HCEC 1CT (cell line): ENCODE measurements at places on chromosomes 4 and X.

DNA sequence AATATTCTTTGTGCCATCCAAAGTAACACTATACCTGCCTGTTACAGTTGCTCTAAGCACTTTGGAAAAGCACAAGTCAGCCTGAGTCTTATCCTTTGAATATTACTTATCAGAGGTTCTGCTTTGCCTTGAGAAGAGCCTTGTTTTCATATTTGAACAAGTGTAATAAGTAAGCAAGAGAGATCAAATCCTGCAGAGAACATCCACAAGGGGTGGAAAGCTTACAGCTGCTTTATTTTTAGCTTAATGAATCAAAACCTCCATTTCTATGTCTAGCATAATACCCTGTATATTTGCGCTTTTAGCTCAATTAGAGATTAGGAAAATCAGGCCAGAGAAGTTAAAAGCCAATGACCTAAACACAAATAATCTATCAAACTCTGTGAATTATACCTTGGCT is 139.8 kb downstream of the CDS1 start:
- DNase-seq = no peak

GRCh38 chr4:66750273-66750672 is 795.0 kb downstream of the CENPC start:
- DNase-seq = peak; percentile 3

GRCh38 chr4:82650868-82651267 is 89.1 kb upstream of the TMEM150C start:
- DNase-seq = no peak

- DNase-seq = no peak
Observed at GRCh38 chrX:40011322-40012038, 86.3 kb downstream of the BCOR start.

DNA sequence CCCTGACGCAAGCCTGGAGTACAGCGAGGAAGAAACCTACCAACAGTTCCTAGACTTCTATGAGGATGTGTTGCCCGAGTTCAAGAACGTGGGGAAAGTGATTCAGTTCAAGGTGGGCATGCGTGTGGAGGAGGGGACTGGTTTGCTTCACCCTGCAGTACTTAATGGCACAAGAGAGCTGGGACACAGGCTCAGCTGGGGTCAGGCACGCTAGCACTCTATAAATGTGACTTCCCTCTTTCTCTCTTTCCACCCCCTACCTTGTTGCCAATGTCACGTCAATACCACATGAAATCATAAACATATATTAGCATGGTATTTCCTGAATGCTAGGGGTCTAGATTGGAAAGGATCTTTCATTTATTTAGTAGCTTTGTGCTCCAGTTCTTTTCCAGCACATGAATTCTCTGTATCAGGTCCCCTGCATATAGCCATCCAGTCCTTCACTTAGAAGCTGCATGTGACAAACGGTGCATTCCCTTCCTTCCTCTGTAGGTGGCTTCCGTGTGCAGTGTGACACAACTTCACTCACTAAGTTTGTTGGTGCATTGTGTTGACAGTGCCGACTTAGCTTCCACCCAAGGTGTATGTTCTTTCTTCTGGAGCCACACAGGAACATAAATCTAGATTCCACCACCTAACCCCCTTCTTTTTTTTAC is 25.6 kb downstream of the ZRSR2 start:
- DNase-seq = peak; percentile 5

- peak; percentile 53 for DNase-seq
Observed at GRCh38 chr4:133483600-133484246, 334.6 kb downstream of the PCDH10 start.

DNA sequence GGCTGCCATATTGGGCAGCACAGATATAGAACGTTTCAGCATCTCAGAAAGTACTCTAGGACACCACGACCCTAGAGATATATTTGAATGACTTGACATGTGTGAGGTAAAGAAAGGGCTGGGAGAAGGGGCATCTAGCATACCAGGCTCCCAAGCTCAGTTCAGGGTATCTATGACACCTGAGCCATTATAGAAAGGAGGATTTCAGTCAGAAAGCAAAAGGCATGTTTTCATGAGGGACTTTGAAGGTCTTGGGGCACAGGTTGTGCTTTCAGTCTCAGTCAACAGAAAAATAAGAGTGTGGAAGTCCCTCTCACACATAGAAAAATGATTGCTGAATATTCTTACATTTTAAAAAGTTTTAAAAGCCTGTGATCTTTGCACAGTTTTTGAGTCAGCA is 51.6 kb downstream of the NIPAL1 start:
- DNase-seq = no peak

DNA sequence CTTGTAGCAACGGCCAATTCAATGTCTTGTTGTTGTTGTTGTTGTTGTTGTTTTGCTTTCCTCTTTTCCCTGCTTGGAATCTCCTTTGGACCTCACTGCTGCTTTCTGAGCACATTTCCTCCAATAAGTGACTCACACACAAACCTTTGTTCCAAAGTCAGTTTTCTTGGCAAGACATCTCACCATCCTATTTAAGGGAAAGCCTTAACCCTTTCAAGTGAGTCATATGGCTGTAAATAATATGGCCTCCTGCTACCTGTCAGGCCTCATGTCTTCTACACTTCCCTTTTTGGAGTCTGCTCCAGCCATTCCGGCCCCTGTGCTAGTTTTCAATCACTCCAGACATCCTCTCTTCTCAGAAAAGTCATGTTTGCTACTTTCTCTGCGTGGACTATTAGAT is 79.5 kb upstream of the MAGEB10 start:
- no peak for DNase-seq

GRCh38 chrX:85499400-85499799 is 119.9 kb upstream of the POF1B start:
- no peak for DNase-seq

- peak; percentile 22 for DNase-seq
Observed at GRCh38 chrX:70508296-70508911, 63.8 kb downstream of the DLG3 start.

GRCh38 chr4:39569209-39569608 is 42.0 kb upstream of the UGDH start:
- no peak for DNase-seq

GRCh38 chr4:54547299-54548097 is 110.3 kb upstream of the KIT start:
- DNase-seq = no peak

GRCh38 chr4:104117776-104118175 is 376.9 kb downstream of the CXXC4 start:
- DNase-seq = no peak

DNA sequence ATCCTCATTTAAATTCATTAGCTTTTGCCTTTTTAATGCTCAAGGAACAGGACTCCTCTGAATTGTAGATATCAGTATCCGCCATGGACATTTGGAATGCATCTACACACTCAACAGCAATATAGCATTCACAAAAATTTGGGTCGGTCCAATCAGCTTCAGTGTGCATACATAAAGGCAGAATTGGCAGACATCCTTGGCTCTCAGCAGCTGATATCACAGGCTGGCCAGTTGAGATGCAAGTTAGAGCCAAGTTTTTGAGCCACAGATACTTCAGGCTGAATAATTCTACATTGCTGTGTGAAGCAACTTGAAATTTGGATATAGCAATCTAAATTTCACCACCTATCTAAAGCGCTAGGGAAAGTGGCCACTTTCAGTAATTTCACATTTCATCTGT is 821.1 kb downstream of the PCDH19 start:
- no peak for DNase-seq

DNA sequence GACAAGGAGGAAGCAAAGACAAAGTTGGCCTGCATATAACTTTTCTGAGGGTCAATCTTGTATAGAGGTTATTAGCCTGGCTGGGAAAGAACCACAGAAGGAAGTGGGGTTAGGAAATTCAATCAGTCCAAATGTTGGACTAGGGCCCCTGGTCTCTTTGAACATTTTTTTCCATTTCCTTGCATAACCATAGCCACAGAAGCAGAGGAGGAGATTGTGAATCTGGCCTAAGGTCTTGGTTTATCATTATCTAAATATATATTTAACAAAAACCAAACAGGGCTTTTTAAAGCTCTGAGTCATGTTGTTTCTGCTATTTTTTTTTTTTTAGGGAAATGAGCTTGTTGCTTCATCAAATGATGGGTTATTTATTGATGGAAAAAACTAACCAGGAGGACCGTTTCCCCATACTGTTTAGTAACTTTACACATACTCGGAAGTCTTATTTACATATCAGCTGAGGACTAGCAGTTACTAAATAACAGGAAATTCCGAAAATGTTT is 97.7 kb upstream of the ACSL4 start:
- DNase-seq = peak; percentile 68

DNA sequence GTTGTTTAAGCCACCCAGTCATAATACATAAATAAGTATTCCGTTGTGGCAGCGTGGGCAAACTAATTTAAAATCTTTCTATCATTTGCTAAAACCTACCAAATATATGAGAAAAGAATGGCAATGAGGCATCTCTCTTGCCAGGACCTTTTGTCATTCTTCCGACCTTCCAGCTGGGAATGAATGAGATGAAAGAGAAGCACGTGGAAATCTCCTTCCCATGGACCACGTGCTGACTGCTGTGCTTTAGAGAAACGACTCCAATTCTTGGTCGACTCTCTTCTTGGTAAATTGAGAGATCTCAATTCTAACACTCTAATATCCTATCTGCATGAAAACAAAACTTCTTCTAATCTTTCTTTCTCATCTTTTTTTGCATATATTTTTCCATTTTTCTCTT is 116.5 kb downstream of the COL25A1 start:
- DNase-seq = no peak

GRCh38 chr4:38870098-38870808 is 2.6 kb downstream of the FAM114A1 start:
- DNase-seq = no peak

DNA sequence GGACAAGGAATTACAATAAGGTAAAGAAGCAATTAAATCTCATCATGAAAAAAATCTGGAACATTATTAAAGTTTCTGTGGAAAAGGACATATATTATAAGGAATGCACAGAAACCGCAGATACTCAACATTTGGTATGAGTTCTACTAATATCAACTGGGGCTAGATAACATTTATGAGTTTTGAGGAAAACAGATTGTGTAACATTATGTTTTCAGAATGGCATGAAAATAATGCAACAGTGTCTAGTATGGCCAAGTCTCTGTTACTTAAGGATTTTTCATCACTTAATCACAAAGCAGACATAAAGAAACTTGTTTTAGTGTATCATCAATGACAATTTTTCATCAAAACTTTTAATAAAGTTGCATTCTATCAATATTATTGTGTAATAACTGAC is 785.0 kb downstream of the GLUD2 start:
- no peak for DNase-seq

DNA sequence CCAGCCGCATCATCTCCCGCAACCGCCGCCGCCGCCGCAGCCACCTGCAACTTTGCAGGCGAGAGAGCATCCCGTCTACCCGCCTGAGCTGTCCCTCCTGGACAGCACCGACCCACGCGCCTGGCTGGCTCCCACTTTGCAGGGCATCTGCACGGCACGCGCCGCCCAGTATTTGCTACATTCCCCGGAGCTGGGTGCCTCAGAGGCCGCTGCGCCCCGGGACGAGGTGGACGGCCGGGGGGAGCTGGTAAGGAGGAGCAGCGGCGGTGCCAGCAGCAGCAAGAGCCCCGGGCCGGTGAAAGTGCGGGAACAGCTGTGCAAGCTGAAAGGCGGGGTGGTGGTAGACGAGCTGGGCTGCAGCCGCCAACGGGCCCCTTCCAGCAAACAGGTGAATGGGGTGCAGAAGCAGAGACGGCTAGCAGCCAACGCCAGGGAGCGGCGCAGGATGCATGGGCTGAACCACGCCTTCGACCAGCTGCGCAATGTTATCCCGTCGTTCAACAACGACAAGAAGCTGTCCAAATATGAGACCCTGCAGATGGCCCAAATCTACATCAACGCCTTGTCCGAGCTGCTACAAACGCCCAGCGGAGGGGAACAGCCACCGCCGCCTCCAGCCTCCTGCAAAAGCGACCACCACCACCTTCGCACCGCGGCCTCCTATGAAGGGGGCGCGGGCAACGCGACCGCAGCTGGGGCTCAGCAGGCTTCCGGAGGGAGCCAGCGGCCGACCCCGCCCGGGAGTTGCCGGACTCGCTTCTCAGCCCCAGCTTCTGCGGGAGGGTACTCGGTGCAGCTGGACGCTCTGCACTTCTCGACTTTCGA is 654 bp downstream of the ATOH1 start:
- DNase-seq = no peak

- DNase-seq = no peak
Observed at GRCh38 chrX:122418758-122419157, 765.3 kb upstream of the GRIA3 start.

- no peak for DNase-seq
Observed at GRCh38 chrX:49101629-49101984, 21.9 kb upstream of the WDR45 start.

DNA sequence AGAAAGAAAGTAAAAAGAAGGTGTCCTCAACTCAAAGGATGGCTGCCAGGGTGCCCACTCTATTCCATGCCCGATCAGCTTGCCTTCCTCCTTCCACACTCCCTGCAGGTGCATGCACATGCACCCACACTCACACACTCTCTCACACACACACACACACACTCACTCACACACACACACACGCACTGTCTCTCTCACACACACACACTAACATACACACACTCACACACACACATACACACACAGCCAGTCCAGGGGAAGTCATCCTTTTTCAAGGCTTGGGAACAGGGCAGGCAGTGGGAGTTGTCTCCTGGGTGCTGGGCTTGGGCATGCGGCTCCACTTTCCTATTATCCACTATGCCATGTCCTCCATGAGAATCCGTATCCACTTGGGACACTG is 50.4 kb downstream of the CRMP1 start:
- DNase-seq = no peak

DNA sequence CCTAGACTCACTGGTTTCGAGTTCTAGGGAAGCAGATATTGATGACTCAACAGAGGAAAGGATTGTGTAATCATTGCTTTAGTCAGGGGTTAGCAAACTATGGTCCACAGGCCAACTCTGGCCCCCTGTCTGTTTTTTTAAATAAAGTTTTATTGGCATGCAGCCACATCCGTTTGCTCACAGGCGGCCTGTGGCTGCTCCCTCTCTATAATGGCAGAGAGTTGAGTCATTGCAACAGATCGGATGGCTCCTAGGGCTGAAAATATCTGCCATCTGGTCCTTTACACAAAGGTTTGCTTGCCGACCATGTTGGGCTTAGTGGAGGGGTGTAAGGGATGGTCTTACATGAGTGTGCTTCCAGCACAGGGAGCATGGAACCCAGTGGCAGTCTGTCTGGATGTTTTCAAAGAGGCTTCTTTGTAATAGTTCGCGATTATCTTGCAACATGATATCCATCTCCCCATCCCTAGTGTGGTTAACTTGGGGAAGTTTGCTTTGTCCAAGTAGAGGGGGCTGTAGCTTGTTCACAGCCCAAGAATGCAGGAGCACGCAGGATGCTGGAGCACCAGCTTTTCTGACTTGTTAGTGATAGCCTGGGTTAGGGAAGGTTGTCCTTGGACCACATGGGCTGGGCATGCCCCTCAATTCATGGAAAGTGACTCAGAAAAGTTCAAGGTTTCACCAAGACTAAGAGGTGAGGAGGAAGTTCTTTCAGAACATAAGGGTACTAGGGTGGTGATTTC is 59.3 kb upstream of the CLDN34 start:
- peak; percentile 79 for DNase-seq

DNA sequence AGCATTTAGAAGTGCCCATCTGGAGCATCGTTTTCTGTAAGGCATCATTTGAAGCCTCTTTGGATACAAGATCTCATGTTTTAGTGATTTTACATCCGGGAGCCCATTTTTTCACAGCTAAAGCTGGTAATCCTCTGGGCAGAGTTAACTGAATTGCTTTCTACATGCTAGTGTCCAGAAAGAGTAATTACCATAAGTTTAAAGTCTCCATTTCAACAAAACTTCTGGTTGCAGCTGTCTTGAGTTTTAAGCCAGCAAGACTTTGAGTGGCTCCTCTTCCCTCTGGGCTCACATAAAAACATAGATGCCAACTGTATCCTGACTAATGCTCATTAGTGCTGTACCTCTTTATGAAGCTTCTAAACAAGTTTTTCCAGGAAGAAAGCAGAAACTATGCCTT is 65.4 kb downstream of the GPRIN3 start:
- no peak for DNase-seq
